ENCODE measurements at places on chromosomes 1 and 21. TPM values are rescaled to one million over a fixed set of nuclear protein-coding genes. Genes with fewer than 3 reads are reported as not detected.

The RAB25 gene
- total RNA-seq, result 0.50 TPM

The GCSAML gene
- total RNA-seq, result not detected

The MXRA8 gene
- not detected for total RNA-seq

The WNT4 gene
- not detected for total RNA-seq

The HMCN1 gene
- 0.18 TPM for total RNA-seq

GRCh38 chr1:92409946-92410549 lies 76.7 kb downstream of the GFI1 start:
- no peak for DNase-seq
- H3K36me3 ChIP-seq, result peaks cover 4% of the 10 kb centered on the region
- H3K4me1 ChIP-seq, result peaks cover 38% of the 10 kb centered on the region
- H3K27ac ChIP-seq, result peak overlapping the region; percentile 80
- no peak overlapping the region for H3K4me3 ChIP-seq

DNA sequence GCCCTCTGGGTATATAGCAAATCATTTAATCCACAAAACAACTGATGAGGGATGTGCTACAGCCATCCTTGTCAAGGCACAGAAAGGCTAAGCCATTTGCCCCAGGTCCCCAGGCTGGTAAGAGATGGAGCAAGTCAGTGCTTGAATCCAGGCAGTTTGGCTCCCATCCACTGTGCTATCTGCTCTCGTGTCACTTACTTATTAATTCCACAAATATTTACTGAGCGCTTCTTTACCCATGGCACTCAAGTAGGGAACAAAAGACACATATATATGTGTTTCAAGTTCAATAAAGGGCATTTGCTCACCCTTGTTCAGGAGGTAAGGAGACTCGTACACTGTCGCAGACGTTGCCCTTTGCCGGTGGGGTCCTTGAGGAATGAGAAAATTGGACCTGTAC lies 38.6 kb upstream of the MPZL1 start:
- no peak for DNase-seq
- H3K4me1 ChIP-seq, result peaks cover 10% of the 10 kb centered on the region
- H3K36me3 ChIP-seq, result peaks cover 59% of the 10 kb centered on the region
- no peaks in the 10 kb centered on the region for H3K27me3 ChIP-seq
- H3K4me3 ChIP-seq, result no peak overlapping the region

GRCh38 chr1:61264825-61265242 lies 182.5 kb downstream of the NFIA start:
- no peak for DNase-seq
- H3K27me3 ChIP-seq, result no peaks in the 10 kb centered on the region
- H3K27ac ChIP-seq, result no peak overlapping the region
- no peaks in the 10 kb centered on the region for H3K4me1 ChIP-seq
- no peaks in the 10 kb centered on the region for H3K36me3 ChIP-seq
- H3K4me3 ChIP-seq, result no peak overlapping the region

DNA sequence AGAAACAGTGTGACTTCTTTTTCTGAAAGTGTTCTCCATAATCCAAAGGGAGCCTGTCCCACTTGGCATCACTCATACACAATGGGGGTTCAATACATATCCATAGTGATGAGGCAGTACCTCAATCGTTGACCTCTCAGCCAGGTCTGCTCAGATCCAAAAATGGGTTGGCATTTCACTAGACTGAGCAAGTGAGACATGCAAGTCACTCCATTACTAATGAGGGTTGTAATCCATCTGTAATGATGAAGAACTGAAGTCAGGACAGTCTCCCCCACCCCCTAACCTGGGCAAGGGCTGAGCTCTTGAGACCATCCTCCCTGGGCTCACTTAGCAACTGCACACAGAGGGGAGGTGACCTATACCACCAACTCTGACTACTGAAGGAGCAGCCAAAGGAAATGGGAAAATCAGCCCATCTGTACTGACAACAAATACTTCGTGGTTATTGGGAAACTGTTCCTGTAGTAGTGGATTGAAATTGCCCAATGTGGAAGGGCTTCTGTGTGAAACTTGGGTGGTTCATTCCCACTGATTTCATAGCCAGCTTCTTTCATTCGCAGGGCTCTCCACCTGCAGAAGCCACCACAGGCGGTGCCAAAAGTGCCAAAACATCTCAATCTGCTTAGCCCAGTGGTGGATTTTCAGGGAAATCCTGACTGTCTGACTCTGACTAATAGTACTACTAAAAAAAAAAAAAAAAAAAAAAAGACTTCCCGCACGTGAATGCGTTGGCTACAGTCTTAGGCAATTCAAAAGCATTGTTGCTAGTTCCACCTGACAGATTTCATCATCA lies 5.0 kb downstream of the NGF start:
- no peak overlapping the region for H3K27ac ChIP-seq
- H3K36me3 ChIP-seq, result no peaks in the 10 kb centered on the region
- H3K4me1 ChIP-seq, result no peaks in the 10 kb centered on the region
- no peak for DNase-seq
- H3K27me3 ChIP-seq, result peaks cover 24% of the 10 kb centered on the region

DNA sequence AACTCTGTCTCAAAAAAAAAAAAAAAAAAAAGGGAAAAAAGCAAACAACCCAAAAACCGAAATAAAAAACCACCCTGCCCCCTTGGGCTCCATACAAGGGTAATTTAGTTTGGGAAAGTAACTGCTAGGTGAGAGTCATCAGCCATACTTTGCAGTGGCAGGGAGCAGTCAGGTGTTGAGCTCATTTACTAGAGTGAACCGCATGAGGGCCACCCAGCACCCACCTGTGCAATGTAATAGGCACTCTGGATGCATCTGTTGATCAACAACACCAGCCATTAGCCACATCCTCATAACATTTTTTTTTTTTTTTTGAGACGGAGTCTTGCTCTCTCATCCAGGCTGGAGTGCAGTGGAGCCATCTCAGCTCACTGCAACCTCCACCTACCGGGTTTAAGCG lies 9.1 kb downstream of the INAVA start:
- H3K4me3 ChIP-seq, result no peak overlapping the region
- DNase-seq, result no peak
- no peaks in the 10 kb centered on the region for H3K36me3 ChIP-seq
- no peak overlapping the region for H3K27ac ChIP-seq
- H3K4me1 ChIP-seq, result peaks cover 23% of the 10 kb centered on the region

DNA sequence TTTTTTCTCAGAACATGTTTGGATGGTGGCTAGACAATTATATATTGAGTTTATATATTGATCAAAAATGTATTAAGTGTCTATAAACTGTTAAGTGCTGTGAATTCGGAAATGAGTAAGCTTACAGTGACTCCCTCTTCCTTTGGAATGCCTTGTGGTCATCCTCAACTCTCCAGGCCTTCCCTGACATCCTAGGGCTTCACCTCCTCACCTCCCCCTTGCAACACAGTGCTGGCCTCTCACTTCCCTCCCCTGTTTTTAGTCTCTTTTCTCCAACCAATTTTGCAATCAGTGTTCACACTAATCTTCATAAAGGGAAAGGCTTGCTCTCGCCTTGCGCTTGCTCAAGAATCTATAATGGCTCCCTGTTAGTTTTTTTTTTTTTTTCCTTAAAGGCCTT lies 95.1 kb upstream of the C1orf21 start:
- H3K27ac ChIP-seq, result no peak overlapping the region
- no peak overlapping the region for H3K4me3 ChIP-seq
- H3K36me3 ChIP-seq, result no peaks in the 10 kb centered on the region
- no peaks in the 10 kb centered on the region for H3K27me3 ChIP-seq

- H3K36me3 ChIP-seq, result peaks cover 6% of the 10 kb centered on the region
- H3K4me1 ChIP-seq, result peaks cover 39% of the 10 kb centered on the region
- DNase-seq, result no peak
- H3K27me3 ChIP-seq, result no peaks in the 10 kb centered on the region
- peak overlapping the region; percentile 26 for H3K4me3 ChIP-seq
Measured at GRCh38 chr21:23950344-23950743, 1656.9 kb downstream of the MRPL39 start.

- no peak for DNase-seq
- no peak overlapping the region for H3K27ac ChIP-seq
- H3K27me3 ChIP-seq, result peaks cover 6% of the 10 kb centered on the region
- no peak overlapping the region for H3K4me3 ChIP-seq
Measured at GRCh38 chr1:107454791-107455190, 314.0 kb downstream of the NTNG1 start.

GRCh38 chr1:77504986-77505385 lies 177.5 kb downstream of the ZZZ3 start:
- no peaks in the 10 kb centered on the region for H3K36me3 ChIP-seq
- H3K27ac ChIP-seq, result no peak overlapping the region
- no peaks in the 10 kb centered on the region for H3K27me3 ChIP-seq
- peaks cover 3% of the 10 kb centered on the region for H3K4me1 ChIP-seq
- no peak overlapping the region for H3K4me3 ChIP-seq

DNA sequence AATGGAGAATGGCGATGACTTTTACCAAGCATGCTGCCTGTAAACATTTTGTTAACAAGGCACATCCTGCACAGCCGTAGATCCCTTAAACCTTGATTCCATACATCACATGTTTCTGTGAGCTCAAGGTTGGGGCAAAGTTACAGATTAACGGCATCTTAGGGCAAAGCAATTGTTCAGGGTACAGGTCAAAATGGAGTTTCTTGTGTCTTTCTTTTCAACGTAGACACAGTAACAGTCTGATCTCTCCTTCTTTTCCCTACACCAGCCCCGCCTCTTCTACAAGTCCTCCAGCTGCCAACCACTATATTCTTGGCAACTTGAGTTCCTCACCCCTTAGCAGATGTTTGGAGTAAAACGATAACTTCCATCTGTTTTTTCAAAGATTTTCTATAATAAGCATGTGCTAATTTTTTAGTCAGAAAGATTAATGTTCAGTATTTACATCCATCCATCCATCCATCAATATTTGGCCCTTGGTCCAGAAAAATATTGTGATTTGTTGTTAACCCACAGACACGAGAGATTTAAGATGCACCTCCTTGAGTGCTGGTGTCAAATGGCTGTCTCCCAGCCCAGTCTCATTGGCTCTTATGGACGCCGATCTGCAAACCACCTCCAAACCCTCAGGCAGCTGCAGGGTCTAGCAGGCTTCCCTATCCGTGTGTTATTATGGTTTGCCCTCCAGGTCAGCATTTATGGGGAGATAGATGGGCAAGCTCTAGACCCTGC lies 3.8 kb downstream of the DNALI1 start:
- H3K36me3 ChIP-seq, result peaks cover 11% of the 10 kb centered on the region
- H3K27ac ChIP-seq, result no peak overlapping the region
- H3K27me3 ChIP-seq, result peaks cover 2% of the 10 kb centered on the region
- peaks cover 12% of the 10 kb centered on the region for H3K4me1 ChIP-seq
- no peak for DNase-seq

- H3K4me3 ChIP-seq, result no peak overlapping the region
- H3K27me3 ChIP-seq, result no peaks in the 10 kb centered on the region
- no peak for DNase-seq
- peaks cover 2% of the 10 kb centered on the region for H3K36me3 ChIP-seq
- no peak overlapping the region for H3K27ac ChIP-seq
Measured at GRCh38 chr1:10288029-10288615, 77.8 kb downstream of the KIF1B start.

DNA sequence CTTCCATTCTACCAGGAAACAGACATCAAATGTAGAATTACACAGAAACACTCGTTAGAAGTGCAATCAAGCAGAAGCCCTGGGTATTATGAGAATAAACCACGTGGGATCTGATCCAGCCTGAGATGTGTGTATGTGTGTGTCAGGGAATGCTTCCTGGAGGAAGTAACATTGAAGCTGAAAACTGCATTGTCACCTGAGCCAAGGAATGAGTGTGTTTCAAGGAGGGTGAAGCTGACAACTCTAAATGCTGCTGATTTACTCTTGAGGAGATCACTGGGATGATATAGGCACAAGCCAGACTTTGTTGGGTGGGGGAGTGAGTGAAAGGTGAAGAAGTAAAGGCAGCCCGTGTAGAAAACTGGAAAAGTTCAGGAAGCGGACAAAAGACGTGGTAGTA lies 27.6 kb downstream of the FAAH start:
- peaks cover 9% of the 10 kb centered on the region for H3K27me3 ChIP-seq
- H3K4me3 ChIP-seq, result no peak overlapping the region
- H3K36me3 ChIP-seq, result no peaks in the 10 kb centered on the region
- no peak overlapping the region for H3K27ac ChIP-seq

DNA sequence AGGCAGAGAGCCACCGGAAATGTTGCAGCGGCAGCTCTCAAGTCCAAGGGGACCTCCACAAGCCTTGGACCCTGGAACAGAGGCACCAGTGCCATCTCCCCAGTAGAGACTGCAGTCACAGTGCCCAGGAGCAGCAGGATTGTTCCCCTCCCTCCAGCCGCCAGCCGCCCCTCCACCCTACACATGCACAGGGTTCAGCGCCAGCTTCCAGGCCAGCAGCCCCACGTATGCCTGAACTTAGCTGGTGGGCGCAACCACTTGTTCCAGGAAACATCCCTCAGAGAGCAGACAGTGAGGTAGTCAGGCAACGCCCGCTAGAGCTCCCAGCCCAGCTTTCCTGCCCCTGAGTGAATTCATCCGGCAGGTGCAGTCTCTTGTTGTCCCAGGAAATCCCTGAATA lies 1098.1 kb upstream of the NCAM2 start:
- H3K4me1 ChIP-seq, result no peaks in the 10 kb centered on the region
- H3K27me3 ChIP-seq, result no peaks in the 10 kb centered on the region
- no peaks in the 10 kb centered on the region for H3K36me3 ChIP-seq
- no peak overlapping the region for H3K27ac ChIP-seq

DNA sequence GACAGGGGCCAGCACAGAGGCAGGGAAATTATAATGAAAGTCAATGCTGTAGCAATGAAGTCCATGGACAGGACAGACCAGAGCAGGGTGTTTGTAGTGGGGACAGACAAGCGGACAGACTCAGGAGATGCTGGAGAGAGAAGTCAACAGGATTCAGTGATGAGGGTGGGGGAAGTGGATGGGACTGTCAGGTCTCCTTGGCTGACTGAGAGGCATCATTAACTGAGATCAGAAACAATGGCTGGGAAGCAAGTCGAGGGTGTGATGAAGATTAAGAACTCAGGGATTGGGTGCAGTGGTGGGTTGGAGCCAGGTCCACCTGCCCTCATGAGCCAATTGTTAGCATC lies 25.5 kb downstream of the CD58 start:
- H3K27ac ChIP-seq, result peak overlapping the region; percentile 15
- peaks cover 32% of the 10 kb centered on the region for H3K4me1 ChIP-seq
- no peak for DNase-seq

DNA sequence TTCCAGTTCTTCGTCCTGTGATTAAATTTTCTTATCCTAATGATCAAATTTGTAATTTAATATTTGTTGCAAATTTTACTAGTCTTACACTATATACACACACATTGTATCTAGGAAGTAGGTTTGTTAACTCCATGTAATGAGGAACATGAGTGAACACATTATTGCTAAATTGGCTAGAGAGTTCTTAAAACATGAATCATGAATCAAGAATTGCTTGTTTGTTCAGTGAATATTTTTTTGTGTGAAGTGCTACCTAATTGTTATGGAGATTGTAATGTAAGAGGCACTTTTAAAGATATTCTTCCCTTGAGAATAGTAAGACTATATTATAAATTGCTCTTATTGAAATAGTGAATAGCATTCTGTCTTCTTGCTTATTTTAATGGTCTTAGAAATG lies 4.6 kb downstream of the GPSM2 start:
- H3K27me3 ChIP-seq, result peaks cover 7% of the 10 kb centered on the region
- H3K4me3 ChIP-seq, result no peak overlapping the region
- H3K27ac ChIP-seq, result no peak overlapping the region
- peaks cover 21% of the 10 kb centered on the region for H3K4me1 ChIP-seq
- DNase-seq, result no peak

DNA sequence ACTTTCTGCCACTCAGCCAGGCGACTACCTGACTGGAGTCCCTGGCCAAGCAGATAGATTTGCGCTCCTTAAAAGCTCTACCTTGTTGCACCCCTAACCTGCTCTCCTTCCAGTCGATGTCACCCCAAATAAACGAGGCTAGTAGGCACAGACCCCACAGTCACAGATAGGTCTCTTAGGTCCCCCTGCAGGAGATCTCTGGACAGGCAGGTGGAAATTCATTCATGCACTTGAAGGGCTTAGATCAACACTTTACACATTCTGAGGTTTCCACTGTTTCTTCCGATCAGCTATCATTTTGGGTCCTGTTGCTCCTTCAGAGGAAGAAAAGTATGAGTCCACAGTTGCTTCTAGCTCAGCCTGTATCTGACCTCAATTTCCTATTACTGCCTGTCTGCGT lies 272.6 kb upstream of the FMN2 start:
- peak; percentile 27 for DNase-seq
- H3K27me3 ChIP-seq, result no peaks in the 10 kb centered on the region
- no peak overlapping the region for H3K27ac ChIP-seq
- H3K4me3 ChIP-seq, result no peak overlapping the region
- H3K4me1 ChIP-seq, result peaks cover 4% of the 10 kb centered on the region

All from activated CD8-positive, alpha-beta T cell treated with anti-CD3 and anti-CD28 coated beads, Interleukin-2, amount 10 ng/mL, durations not matched to agents 7 days and 5 days (primary cell).